ENCODE measurements at places on chromosomes 5 and 9.

DNA sequence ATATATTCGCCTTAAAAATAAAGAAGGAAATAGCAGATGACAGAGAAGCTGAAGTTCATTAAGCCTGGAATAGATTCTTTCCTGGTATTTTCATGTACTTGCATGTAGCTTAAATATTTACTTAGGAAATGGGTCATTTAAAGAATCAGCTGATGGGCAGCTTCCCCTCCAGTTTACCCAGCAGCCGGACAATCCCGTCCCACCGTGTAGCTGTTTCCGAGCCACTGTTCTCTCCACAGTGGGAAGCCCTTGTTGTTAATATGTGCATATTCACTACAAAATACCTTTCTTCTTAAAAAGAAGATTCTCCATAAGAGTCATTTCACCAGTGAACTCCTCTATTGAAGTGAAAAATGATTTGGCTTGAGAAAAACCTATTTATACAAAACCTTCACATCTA, 187.0 kb downstream of the FANCC start:
- DNase-seq = no peak

DNA sequence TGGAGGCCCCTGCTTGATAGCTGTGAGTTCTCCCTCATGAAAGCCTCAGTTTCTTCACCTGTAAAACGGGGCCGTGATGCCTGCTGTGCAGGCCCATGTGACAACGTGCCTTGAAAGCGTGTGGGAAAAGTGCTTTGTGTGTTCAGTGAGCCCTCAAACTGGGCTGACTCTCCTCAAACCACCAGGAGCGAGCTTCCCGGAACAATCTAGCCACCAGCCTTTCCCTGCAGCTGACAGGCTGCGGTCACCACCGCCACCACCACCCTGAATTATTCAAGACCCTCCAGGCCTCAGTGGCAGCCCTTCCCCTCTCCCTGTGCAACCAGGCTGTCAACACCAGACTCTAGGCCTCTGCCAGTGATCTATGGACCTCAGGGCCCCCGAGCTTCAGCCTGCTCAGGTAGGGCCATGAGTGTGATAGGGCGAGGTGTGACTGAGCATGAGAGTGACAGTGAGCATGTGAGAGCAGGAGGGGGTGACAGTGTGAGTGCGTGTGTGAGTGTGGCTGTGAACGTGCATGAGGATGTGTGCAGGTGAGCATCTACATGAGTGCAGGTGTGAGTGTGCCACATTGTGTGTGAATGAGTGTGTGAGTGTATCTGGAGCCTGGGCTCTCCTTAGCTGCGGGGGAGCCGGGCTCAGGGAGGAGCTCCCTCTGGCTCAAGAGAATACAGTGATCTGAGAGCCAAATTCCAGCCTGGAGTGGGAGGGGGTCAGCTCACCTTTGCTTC, 53.3 kb upstream of the PSD2 start:
- DNase-seq = no peak

DNA sequence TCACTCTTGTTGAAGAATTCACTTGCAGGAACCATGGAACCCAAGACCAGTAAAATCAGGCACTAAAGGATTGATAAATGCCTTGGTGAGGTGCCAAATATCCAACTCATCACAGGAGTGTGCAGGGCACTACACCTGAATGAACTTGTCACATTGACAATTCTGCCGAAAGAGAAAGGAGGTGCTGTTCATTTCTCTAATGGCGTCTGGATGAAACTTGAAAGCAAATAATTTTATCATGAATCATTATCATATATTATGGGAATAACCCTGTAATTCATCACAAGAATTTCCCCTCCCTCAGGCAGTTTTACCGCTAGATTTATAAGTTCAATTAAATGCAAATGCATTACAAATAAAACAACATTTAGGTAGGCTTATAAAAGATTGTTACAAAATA, 360.0 kb downstream of the GLIS3 start:
- no peak for DNase-seq

DNA sequence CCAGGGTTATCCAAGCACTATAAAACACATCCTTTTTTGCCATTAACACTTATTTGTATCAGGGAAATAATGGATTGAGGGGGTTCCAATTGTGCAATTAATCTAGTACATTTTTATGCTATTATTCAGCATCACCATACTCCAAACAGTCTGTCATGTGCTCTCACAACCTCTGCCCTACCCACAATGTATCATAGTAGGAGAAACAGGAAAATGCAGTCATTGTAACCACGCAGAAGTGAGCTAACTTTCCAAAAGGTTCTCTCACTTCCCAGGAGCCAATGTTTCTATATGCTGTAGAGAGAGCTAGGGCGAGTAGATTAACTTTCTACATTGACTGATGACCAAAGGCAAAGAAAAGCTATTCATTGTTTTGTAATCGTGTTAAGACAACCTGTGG, 29.8 kb downstream of the DAB2 start:
- no peak for DNase-seq

GRCh38 chr5:127515693-127516440, 1.6 kb upstream of the PRRC1 start:
- no peak for DNase-seq

- no peak for DNase-seq
Observed at GRCh38 chr5:149975409-149975808, 14.9 kb downstream of the SLC26A2 start.

DNA sequence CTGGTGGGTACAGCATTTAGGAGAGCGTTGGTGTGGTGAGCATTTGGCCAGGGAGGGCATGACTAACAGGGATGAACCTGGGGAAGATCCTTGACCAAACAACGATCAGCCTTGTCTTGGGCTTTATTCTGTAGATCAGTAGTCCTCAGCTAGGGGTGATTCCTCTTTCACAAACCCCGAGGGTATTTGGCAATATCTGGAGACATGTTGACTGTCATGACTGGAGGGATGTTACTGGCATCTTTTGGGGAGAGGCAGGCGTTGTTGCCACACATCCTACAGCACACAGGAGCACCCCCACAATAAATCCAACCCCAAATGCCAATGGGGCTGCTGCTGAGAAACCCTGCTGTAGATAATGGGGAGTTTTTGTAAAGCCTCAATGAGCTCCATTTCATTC, 43.9 kb downstream of the OSTF1 start:
- no peak for DNase-seq

DNA sequence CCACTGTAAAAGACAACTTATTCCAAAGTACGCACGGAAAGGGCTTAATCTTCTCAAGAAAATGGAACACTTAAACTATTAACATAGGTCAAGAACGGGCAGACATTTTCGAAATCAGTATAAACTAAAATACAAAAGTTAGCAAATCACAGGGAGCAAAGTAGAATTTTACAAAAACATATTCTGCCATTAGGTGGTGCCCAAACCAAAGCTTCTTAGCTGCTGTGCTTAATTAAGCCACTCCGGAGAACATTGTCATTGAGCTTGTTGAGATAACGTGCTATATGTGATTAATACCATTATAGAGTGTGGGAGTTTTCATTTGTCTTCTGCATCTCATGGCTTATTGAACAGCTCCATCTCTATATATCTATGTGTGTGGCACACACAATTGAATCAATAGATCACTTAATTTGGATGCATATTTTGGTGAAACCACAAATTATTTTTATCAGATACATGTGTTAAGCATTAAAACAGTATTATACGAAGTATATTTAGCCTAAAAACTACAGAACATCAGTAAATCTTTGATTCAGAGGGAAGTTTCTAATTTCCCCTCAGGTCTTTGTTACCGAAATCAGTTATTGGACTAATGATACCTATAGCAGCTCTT, 23.4 kb downstream of the UBLCP1 start:
- DNase-seq = no peak

DNA sequence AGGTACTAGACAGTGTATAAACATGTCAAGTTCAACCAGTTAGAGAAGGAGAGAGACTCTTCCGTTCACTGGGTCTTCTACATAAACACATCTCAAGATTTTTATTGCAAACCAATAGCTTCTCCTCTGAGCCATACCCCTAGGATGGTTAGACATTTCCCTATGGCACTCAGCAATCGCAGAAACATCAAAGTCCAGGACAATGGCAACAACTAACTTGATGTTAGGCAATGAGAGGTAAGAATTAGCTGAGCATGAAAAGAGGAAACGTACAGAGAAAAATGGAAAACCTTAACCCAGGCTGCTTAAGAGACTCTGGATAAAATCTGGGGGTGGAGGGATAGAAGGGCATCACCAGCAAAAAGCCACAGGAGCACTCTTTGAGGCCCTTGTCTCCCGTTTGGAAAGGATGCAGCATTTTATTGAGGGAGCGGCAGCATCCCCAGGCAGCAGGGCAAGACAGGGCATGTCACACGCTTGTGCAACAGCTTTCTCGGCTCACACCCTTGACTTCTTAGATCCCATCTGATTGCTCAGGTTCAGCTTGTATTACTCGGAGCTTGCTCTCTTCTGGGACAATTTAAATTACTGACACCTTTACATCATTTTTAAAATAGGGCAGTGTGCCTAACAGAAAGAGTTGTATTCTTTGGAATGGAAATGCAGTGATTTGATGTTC, 8.6 kb upstream of the PSAT1 start:
- no peak for DNase-seq

DNA sequence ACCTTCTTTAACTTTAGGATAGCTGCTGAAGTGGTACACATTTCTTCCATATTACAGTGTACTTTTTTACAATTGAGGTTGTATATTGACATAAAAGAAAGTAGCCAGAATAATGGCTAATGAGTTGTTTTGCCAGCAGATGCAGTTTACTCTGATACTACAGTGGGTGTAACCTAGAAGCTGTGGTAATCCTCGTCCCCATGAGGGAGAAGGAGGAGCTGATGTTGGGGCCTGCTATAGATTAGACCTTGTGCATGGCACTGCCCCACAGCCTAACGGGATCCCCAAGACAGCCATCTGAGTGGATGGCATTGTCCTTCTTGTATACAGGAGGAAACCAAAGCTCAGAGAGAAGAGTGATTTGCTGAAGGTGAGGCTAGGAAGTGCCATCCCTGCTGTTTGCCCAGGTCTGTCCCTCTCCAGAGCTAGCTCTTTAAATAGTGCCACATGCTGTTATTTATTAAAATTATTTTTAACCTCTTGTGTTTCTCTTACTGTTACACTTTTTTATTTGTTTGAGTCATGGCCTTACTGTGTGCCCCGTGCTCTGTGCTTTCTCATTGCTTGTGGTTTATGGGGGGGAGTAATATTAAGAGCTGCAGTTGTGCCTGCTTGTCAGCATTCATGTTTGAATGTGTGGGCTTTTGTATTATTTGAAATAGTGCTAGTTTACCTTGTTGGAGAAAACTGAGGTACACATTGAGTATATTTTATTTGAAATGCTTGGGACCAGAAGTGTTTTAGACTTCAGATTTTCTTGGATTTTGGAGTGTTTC, 65.3 kb downstream of the ICE1 start:
- DNase-seq = no peak

DNA sequence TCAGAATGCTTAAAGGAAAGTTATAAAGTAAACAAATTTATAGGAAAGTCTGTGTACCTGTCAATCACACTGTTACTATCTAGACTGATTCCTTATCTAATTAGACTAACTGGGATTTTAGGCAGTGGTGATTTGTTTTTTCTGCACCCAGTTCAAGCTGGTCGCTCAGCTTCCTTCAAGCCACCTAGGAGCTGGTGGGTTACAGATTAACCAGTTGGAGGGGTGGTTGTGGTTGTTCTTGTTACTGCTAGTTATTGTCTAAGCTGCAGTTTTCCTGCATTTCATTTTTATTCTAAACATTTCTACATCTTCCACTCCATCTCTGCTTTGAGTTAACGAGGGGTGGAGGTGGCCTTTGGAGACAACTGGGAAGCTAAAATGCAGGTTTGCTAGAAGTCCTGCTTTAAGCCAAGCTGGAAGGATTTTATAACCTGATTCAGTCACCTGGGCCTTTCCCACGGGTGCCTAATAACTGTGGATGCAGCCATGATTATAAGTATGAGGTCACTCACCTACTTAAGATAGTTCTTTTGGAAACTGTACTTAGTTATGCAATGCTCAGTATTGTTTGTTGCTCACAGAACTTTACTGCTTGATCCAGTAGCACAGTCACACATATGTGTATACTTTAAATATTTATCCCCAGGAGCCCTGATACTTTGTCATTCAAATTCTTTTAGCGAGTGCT, 303.9 kb upstream of the DAP start:
- no peak for DNase-seq

GRCh38 chr5:103741984-103742383, 179.4 kb upstream of the NUDT12 start:
- no peak for DNase-seq

- no peak for DNase-seq
Observed at GRCh38 chr9:36276781-36277181, 18.5 kb upstream of the GNE start.

DNA sequence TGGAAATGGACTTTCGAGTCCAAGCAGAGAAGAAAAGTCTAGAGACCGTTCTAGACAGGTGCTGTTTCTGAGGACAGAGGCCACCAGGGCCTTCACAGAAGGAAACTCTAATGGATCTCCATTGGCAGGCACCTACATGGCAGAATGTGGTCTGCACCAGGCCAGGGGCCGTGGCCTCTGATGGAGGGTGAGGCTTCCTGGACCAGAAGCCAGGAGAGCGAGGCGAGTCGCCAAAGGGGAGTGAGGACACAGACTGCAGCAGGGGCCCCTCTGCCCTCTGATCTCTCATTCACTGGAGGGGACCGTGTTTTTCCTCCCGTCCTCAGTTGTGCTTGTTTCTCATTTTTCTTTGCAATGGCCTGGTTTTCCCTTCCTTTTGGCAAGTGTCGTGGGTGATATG, 41.1 kb downstream of the ALG2 start:
- DNase-seq = no peak

DNA sequence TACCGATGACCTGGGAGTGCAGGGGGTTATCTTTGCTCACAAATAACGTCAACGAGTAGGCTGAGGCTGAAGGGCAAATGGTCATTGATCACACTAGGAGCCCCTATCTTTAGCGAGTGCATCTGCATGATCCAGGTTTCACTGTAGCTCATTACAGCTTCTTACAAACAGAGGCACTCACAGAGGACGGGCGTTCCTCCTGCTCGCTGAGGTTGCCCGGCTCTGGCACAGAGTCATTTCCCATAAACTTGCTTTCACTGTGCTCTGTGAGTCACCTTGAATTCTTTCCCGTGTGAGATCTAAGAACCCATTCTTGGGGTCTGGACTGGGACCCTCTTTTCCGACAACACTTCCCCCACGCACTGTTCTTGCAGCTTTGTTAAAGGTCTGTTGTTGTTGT, 1.9 kb upstream of the PAEP start:
- DNase-seq = no peak

DNA sequence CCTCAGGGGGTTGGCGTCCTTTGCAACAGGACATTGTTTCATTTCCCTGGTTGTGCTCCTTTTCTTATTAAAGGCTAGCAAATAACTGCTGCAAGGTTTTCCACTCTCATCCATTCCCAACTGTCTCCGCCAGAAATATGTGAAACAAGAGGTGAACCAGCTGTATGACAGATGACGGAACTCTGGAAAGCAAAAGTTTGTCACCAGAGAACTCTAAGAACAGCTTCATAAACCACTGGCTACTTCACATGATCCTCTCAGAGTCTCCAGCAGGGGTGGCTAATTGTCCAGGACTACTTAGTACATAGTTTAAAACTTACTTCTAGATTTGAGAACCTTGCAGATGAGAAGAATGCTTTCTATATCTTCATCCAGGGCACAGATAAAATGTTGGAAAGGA, 195.9 kb upstream of the RAD23B start:
- no peak for DNase-seq

- no peak for DNase-seq
Observed at GRCh38 chr9:7144265-7145046, 386.7 kb downstream of the KDM4C start.
